Body of pancreas (tissue), 4 donors: ENCODE measurements at places on chromosomes 5 and 9.
A peak's percentile ranks its signal among the peaks of the same experiment; 100 is the strongest.

DNA sequence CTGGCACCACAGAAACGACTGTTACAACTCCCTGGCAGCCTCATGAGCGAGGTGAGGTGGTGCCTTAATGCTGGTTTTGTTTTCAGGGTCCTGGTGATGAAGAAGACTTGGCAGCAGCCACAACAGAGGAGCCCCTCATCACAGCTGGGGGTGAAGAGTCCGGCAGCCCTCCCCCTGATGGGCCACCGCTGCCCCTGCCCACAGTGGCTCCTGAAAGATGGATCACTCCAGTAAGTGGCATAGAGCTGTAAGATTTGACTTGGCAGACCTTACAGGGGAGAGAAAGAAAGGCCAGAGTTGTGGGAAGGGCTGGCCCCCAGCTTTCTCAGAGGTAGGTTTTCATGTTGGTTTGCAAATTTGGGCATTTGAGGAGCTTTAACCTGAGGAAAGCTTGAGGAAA, 72.2 kb downstream of the COL15A1 start:
- DNase-seq: no peak

- DNase-seq: no peak
Observed at GRCh38 chr5:179378441-179379271, 33.4 kb upstream of the ADAMTS2 start.

- no peak for DNase-seq
Observed at GRCh38 chr9:20962536-20963225, 68.8 kb downstream of the HACD4 start.

- no peak for DNase-seq
Observed at GRCh38 chr9:2473681-2474080, 147.9 kb upstream of the VLDLR start.

- DNase-seq: no peak
Observed at GRCh38 chr9:78133751-78134150, 102.1 kb upstream of the CEP78 start.

- no peak for DNase-seq
Observed at GRCh38 chr5:25579111-25579510, 934.3 kb upstream of the CDH10 start.

GRCh38 chr9:124932333-124932732, 8.6 kb downstream of the GOLGA1 start:
- no peak for DNase-seq

- peak; percentile 9 for DNase-seq
Observed at GRCh38 chr9:107213561-107214028, 69.5 kb upstream of the RAD23B start.

- peak; percentile 37 for DNase-seq
Observed at GRCh38 chr5:55407059-55407684, 99.4 kb downstream of the MTREX start.

DNA sequence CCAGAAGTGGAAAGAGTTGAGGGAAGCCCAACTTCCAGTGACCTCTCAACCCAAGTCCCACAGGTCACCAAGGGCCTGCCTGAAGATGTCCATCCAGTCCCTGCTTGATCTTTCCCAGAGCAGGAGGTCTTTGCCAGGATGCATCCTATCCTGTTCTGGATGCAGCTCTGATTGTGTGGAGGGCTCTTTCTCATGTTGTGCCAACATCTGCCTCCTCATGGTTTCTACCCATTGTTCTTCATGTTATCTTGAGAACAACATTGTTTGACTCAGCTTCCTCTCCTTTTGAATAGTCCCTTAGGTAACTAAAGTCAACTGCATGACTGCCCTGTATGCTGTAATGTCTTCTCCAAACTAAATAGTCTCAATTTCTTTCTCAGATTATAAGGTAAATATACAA, 169.3 kb downstream of the CCDC192 start:
- DNase-seq: no peak

DNA sequence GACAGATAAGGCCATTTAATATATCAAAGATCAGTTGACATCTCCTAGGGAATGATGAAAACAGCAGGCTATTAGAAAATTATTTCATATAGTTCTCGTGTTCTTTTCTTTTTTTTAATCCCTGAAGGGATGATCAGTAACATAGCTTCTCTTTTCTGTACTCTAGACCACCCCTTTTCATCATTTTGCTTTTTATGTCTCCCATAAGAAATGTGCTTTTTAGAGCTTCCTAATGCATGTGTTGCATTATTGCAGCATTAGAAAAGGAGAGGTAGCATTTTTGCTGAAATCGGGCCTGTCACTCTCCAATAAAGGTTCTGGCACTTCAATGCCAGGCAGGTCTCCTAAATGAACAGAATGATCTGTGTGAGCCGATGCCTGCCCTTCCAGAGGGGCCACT, 143.3 kb downstream of the NTRK2 start:
- DNase-seq: no peak

GRCh38 chr5:179385914-179386313, 40.7 kb upstream of the ADAMTS2 start:
- no peak for DNase-seq

DNA sequence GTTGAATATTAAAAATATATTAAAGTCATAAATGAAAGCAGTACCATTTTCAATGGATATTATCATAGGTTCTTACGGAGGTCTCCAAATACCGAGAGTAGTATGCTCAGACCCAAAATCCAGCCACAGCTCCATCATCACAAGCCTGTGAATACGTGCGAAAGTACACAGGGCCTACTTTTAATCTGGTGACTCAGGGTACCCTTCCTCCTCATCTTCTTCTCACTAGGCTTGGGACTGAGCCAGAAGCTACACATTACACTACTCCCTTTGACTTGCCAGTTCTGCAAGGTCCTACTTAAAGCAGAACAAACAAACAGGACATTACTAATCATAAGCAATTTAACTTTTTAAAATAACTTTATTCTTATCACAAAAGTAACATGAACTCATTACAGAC, 7.6 kb upstream of the RIC1 start:
- no peak for DNase-seq

GRCh38 chr5:141758310-141758998, 76.4 kb upstream of the ARAP3 start:
- DNase-seq: no peak

- DNase-seq: peak; percentile 83
Observed at GRCh38 chr9:137445275-137445807, 4.2 kb upstream of the ENTPD8 start.

DNA sequence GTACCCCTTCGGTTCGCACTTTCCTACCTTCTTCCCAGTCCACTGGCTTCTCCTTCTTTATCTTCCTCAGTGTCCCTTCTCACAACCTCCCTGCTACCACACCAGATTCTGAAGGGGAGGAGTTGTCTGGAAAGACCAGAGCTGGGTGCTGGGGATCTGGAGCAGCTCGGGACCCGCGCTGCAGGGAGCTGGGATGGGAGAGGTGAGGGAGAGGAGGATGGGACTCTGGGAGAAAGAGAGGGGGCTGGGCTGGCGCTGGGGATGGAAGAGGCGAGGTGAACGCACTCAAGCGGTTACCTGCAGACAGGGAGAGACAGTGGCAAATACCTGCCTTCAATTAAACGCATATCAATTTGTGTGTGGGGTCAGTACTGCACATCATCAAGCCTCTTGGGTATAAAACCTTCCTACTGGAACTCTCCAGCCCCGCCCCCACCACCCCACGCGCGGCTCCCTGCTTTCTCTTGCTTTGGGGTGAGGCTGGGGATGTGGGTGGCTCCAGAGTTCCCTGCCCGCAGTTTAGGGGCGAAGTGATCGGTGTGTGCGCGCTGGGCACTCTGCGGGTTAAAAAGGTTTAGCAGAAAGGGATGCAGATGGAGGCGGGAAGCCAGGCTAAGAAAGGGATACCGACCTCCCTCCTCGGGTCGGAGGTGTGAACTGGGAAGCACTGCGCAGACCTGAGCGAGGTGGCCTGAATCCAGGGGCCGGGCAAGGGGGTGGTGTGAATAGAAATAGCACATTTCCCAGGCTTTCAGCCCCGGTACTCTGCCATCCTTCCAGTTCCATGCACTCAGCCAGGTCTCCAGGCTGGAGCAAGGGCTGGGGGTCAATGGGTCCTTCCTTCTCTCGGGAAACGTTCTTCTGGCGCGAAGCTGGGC, 977 bp upstream of the PAM start:
- DNase-seq: peak; percentile 26

DNA sequence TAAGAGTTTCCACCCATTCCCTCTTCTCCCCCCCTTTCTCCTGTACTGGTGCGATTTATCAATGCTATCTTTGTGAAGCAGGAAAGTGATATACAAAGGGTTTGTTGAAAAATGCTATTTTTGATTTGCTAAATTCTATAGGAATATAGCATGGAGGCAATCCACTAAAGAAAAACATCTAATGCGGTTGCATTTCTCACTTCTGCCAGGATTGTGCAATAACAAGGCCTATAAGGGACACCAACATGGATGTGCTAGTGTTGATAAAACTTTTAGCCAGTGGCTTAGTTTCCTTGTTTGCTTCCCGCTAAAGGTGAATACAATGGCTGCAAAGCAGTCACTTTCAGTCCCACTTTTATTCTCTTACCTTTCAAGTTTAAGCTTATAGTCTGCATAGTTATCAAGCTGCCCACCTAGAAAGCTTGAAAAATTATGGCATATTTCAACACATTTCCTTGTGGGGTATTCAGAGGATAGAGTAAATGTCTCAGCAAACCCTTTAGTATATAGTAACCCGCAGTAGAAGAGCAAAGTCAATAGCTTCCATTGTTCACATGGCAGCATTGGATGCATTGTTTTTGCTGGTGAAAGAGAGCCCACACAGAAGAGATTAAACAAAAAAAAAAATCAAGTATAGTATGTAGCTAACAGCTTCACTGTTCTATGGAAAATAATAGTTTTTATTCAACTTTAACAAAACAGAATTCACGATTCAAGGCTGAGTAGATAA, 674.6 kb upstream of the SEMA6A start:
- DNase-seq: no peak

GRCh38 chr5:93717162-93717561, 24.2 kb downstream of the POU5F2 start:
- no peak for DNase-seq
